ENCODE measurements at places on chromosomes 7 and 10. TPM values are rescaled to one million over a fixed set of nuclear protein-coding genes. Genes with fewer than 3 reads are reported as not detected.
A peak's percentile ranks its signal among the peaks of the same experiment; 100 is the strongest.

GRCh38 chr10:87503886-87504285, 807 bp upstream of the MINPP1 start:
- no peak for DNase-seq

VWC2 gene
- 0.82 TPM for total RNA-seq

DNA sequence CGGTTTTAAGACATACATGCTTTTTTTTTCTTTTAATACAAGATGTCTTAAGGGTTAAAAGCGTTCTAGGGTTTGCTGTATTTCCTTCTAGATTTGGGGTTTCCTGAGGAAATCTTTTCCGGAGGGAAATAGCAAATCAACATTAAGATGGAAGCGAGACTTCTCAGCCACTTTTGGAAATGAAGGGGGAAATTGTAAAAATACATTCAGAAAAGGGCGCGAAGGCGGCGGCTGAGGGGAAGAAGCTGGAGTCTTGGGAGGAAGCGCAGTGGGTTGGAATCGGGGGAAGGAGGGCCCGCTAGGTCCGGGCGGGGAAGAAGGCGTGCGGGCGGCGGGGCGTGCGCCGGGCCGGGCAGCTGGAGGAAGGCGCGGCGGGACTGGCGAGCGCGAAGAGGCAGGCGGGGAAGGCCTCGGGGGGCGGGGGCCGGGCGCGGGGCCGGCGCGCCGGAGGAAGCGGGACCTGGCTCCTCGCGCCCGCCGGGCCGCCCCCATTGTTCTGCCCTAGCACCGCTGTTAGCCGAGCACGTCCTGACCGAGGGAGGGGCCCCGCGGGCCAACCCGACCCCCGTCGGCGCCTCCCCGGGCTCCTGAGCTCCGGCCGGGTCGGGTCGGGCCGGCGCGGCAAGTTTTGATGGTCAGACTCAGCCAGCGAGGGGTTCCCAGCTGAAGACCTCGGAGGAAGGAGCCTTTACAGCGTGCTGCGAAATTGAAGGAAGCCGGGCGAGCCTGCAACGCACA, 1.5 kb upstream of the SKIDA1 start:
- peak; percentile 78 for DNase-seq

ACSM6 gene
- 0.14 TPM for total RNA-seq

VWA2 gene
- 2.7 TPM for total RNA-seq

C7orf57 gene
- total RNA-seq: 0.90 TPM

- DNase-seq: no peak
Measured at GRCh38 chr10:25082276-25083204, 66.1 kb downstream of the THNSL1 start.

DNA sequence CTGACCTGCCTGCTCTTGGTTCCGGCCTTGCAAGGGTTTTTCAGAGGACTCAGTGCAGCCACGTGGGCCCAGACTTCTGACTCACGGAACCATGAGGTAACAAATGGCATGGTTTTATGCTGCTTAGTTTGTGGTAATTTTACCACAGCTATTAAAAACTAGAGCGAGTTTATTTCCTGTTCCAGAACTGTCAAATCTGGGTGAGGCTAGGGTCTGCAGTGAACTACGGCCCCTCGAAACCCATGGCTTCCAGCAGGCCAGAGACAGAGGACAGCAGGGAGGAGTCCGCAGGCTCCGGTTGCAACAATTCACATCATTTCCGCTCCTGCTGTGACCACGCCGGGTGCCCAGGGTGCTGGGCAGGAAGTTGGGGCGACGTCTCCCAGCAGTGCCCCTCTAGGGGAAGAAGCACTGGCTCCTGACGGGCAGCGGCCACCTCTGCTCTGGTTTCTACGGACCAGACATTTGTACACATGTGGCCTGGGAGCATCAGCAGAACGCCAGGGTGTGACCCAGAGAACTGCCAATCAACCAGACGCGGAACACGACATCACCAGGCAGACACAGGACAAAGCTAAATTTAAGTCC, 74.8 kb downstream of the ADARB2 start:
- no peak for DNase-seq
